ENCODE measurements at places on chromosomes 16 and 17. TPM values are rescaled to one million over a fixed set of nuclear protein-coding genes. Genes with fewer than 3 reads are reported as not detected.

DNA sequence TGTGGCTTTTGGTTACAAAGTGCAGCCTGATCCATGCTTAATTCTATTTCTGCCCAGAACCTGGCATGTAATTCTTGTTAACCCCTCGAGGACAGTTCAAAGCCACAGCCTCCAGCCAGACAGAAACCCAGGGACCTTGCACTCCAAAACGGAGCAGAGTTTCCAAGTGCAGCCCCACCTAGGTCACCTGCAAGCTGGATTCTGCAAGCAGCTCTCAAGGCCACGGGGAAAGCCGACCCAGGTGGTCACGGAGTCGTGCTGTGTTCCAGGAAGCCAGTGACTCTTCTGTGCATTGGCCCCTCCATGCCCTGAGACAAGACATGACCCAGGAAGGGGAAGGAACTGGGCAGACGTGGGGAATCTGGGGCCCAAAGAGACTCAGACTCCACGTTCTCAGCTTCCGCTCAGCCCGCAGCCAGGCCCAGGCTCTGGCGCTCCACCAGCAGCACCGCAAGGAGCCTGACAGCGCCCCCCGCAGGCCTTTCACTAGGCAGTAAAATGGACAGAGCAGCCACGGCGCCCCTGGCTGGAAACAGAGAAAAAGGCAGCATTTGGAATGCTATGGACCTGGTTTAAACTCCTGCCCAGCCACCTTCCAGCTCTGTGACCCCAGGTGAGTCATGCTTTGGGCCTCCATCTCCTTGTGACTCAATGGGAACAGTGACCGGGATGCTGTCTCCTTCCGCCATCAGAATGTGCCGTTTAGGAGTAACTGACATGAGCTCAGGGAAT is 27.3 kb upstream of the GSG1L start:
- no peaks in the 10 kb centered on the region for H3K27me3 ChIP-seq
- no peak overlapping the region for H3K4me3 ChIP-seq
- peak; percentile 21 for DNase-seq
- H3K36me3 ChIP-seq = no peaks in the 10 kb centered on the region
- H3K4me1 ChIP-seq = no peaks in the 10 kb centered on the region

DNA sequence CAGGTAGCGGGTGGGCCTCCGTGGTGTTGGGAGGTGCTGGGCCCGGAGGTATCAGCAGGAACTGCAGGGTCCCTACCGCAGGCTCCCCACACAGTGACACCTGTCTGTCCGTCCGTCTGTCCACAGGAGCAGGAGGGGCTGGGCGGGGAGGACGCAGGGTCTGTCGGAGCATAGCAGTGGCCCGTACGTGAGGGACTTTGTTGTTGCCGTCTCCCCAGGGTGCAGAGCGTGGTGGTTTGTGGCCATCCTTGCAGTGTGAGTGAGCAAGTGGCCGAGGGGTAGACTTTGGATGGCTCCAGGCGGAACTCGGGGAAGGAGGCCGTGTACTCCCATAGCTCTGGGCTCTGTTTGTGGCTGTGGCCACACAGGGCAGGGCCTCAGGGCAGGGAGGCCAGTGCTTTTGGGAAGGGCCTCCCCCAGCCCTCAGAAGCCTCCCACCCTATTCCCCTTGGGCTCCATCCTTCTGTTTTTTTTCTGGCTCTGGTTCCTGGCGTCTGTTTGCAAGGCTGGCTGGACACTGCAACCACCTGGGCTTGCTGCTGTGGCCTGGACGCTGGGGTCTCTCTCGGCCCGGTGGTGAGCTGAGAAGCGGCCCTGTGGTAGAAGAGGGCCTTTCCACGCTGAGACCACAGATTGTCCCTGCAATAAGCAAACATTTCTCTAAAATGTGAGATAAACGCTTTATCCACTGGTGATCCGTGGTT is 41.0 kb upstream of the ZNF750 start:
- peaks cover 22% of the 10 kb centered on the region for H3K4me1 ChIP-seq
- no peak overlapping the region for H3K27ac ChIP-seq
- H3K4me3 ChIP-seq = no peak overlapping the region

GRCh38 chr17:19311016-19311415 is 51.5 kb downstream of the B9D1 start:
- no peak overlapping the region for H3K4me3 ChIP-seq
- H3K27ac ChIP-seq = no peak overlapping the region
- no peaks in the 10 kb centered on the region for H3K27me3 ChIP-seq
- DNase-seq = no peak
- peaks cover 9% of the 10 kb centered on the region for H3K4me1 ChIP-seq

DNA sequence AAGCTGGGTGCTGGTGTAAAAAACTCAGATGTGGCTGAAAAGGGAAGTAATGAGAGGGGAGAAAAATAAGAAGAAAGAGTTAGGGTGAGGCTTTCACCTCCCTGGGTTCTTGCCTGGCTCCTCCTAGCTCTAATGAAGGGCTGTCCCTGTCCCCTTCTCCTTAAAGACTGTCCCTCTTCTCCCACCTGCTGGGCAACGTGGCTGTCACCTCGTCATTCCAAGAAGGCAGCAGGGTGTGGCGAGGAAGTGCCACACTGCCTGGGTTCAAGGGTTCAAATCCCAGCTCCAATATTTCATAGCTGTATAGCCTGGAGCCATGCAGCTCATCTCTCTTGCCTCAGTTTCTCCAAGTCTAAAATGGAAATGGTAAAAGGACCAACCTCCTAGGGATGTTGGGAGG is 122.5 kb upstream of the CACNG5 start:
- peaks cover 4% of the 10 kb centered on the region for H3K4me1 ChIP-seq
- H3K4me3 ChIP-seq = no peak overlapping the region
- no peak for DNase-seq
- no peak overlapping the region for H3K27ac ChIP-seq

DUS1L gene
- total RNA-seq = 117 TPM

KCNJ18 gene
- 0.68 TPM for total RNA-seq

CACNA1H gene
- 55.9 TPM for total RNA-seq

DNA sequence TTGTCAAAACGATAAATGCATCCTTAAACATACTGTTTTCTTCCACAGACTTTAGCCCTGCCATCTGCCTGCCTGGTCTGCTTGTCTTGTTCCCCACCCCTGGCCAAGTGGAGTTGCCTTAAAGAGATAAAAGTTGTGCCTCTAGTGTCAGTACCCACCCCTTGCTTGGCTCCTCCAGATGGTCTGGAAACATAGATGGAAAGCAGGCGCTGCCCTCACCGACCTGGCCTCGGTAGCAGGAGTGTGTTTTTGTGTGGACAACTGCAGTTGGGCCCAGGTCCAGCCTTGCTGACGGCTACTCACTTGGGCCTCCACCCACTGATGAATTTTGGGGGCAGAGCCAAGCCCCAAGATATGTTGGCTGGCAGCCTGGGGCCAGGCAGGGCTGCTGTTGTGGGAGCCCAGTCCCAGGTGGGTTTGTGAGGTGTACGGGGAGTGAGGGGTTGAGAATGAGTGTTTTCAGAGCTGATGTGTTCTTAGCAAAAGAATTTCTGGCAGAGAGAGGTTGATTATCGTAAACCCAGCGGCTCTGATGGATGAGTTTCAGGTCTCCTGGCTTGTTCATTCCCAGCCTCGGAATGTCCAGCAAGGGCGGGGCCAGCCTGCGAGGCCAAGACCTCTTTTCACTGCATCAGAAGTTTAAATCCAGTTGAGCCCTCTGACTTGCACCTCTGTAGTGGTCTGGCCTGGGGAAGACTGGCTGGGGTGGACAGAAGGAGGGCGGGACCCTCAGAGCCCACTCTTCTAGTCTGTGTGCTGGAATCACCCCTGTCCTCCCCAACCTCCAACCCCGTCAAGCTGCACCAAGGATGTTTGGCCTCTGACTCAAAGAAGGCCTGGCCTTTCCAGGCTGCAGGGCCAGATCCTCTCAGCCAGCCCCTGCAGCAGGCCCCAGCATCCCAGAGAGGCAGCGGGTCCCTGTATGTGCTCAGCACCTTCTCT is 179.7 kb downstream of the RAB11FIP4 start:
- no peak overlapping the region for H3K4me3 ChIP-seq
- H3K27me3 ChIP-seq = no peaks in the 10 kb centered on the region
- peaks cover 3% of the 10 kb centered on the region for H3K4me1 ChIP-seq
- no peaks in the 10 kb centered on the region for H3K36me3 ChIP-seq
- H3K27ac ChIP-seq = no peak overlapping the region

PRSS21 gene
- 130 TPM for total RNA-seq

GRCh38 chr17:10614536-10615155 is 42.5 kb downstream of the MYH3 start:
- H3K27me3 ChIP-seq = no peaks in the 10 kb centered on the region
- H3K4me1 ChIP-seq = no peaks in the 10 kb centered on the region
- no peak overlapping the region for H3K27ac ChIP-seq
- no peaks in the 10 kb centered on the region for H3K36me3 ChIP-seq
- no peak overlapping the region for H3K4me3 ChIP-seq

NACA2 gene
- 13.9 TPM for total RNA-seq

DNA sequence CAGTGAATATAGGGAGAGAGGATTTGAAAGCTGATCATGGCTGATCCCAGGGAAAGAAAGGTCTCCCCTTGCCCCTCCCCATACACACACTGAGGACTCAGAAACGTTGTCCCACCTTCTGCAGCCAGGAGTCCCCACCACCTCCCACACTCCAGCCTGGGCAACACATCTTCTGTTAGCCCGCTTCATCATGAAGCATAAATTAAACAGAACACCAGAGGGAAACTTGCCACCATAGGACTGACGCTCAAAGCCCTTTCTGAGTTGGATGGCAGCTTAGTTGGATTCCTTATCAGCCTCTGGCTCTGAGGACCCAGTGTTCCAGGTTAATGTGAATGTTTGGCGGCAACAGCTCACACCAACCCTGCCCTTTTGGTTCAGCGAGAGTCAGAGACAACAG is 33.9 kb downstream of the ARHGAP27 start:
- no peak overlapping the region for H3K4me3 ChIP-seq
- no peak for DNase-seq
- no peaks in the 10 kb centered on the region for H3K36me3 ChIP-seq
- no peaks in the 10 kb centered on the region for H3K27me3 ChIP-seq

HS3ST3A1 gene
- total RNA-seq = 5.9 TPM

GRCh38 chr17:80225230-80225629 is 5.0 kb downstream of the SLC26A11 start:
- no peak overlapping the region for H3K27ac ChIP-seq
- no peaks in the 10 kb centered on the region for H3K27me3 ChIP-seq
- H3K4me3 ChIP-seq = no peak overlapping the region
- H3K36me3 ChIP-seq = no peaks in the 10 kb centered on the region
- H3K4me1 ChIP-seq = peaks cover 3% of the 10 kb centered on the region

All from testis (tissue), 5 donors.